ENCODE measurements at places on chromosomes 6 and 20.
A peak's percentile ranks its signal among the peaks of the same experiment; 100 is the strongest.

DNA sequence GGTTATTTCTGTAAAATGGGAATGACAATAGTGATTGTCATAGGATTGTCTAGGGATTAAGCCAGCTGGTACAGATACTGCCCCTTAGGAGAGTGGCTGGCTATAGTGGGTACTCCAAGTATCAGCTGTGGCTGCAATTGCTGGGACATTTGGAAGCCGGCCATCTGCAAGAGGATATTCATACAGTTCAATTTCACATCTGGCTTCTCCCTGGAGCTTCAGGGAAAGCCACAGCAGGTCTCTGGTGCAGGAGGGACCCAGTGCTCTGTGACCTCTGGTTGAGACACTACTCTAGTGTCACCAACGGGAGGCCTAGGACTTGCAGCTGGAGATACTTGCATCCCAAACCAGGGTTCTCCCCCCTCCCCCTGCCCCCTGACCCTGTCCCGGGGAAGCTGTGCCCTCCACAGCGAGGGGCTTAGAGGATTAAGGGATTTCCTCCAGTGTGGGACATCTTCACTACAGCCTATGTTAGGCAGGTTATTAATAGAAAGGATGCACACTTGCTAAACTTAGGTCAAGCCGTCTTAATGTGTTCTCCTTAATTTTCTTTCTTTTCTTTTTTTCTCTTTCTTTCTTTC, 2.7 kb downstream of the SLC2A10 start:
- no peak for DNase-seq

DNA sequence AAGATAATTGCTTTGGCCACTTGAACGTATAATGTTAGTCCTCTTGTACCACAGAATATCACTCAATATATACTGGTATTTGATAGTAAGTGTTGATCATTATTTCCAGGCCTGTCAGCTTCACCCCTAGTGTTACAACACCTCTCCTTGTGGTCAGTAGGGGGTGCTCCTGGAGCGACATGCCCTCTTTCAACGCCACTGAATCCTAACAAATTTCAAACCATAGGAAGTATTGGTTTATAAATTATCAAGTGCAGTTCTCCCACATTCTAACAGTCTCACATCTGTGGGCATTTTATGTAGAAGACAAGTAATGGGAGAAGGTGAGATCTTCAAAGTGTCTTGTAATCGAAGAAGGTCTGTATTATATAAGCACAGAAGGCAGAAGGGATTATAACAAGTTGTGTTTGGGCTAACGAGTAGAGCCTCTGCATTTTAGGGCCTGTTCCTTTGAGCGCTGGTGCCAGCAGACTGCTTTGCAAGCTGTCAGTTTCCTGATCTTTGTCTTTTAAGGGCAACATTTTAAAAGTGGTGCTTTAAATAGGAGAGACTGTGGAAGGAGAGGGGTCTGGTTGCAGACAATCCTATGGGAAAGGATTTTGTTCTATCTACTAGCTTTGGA, 57.1 kb upstream of the CEP162 start:
- DNase-seq: peak; percentile 37

DNA sequence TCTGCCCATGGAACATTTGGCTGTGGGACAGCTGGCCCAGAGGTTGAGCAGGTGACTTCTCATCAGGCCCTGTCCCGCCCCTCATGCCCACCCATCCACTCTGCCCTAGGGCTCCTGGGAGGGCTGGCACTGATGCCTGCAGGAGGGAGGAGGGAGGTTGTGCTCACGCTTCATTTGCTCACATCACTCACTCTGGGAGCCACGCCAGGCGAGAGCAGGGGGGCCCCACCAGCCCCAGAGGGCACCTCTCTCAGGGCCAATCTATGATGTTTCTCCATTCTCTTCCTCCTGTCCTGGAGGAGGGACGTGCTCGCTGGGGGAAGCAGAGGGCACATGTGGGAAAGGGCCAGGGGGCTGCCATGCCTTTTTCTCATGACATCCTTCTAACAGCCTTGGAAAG, 10.9 kb upstream of the GLP1R start:
- no peak for DNase-seq

GRCh38 chr20:18973529-18974173, 160.1 kb downstream of the SCP2D1 start:
- DNase-seq: no peak

GRCh38 chr6:124393536-124393935, 568.7 kb upstream of the RNF217 start:
- DNase-seq: no peak

DNA sequence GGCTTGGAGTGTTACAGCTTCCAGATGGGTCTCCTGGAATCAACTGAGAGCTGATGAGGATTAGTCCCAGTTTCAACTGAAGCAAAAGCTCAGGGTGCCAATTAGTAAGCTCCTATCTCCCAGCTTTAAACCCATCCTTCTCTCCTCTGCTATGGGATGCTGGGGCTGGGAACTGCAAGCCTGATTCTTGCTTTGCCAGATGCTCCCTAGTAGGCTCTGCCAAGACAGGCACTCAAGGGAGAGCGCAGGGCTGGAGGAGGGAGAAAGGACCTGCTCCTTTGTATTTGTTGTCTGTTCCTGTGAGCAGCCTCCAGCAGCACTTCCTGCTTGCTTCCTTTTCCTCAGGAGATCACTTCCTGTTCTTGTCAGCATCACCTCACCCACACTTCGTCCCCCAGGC, 309.7 kb downstream of the KIF16B start:
- no peak for DNase-seq

DNA sequence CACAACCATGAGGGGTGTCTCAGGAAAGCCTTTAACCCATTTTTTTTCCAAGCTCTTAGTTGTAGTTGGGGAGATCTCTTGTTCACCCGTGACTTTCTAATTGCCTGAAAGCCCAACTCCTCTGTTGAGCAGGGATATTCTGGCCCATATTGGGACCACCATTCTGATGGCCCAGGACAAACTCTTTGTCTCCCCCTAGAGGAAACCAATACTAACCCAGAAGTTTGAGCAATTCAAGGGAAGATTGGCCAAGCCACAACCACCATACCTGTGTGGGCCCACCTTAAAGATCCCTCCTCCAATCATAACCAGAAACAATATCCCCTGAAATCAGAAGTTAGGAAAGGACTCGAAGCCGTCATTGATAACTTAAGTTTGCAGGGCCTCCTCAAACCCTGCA, 132.6 kb downstream of the THBS2 start:
- DNase-seq: no peak

DNA sequence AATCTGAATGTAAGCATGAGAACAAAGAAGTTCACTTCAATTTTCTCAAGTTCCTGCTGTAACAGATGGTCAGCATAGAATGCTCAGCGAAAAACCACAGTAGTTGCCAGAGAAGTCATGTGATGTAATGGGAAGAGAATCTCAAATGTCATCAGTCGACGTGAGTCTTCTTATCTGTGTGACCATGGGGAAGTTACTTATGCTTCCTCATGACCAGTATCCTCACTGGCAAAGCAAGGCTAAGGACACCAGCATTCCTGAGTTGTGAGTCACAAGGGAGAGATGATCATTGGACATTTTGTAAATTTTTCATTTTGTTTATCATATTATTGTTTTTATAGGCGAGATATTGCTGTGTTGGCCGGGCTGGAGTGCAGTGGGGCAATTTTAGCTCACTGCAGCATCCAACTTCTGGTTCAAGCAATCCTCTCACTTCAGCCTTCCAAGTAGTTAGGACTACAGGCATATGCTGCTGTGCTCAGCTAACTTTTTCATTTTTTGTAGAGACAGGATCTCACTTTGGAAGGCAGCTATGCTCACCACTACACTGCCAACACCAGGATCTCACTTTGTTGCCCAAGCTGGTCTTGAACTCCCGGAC, 21.9 kb downstream of the SGK1 start:
- peak; percentile 97 for DNase-seq

DNA sequence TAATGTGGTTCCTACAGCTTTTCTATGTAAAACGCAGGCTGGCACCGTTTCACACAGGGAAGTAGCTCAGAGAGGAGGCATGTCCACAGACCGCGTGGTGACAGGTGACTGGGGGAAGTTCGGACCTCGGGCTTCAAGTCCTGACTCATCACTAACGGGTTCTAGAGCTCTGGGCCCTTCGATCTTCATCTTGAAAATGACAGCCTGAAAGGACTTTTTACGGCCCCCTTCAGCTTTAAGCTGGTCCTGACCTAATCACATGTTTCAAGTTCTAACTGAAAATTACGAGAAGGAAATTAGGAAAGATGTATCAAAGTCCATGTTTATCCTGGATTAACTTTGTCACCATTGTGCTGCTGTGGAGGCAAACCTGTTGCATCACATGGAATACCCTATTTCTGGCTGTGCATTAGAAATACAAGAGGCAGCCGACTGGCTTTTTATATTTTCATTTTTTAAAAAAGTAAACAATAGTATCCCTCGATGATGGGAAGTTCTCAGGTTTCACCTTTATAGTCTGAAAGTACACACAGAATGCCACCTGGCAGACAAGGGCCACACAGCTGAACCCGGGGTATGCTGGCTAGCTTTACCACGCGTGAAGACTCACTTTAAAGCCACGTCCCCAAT, 2.0 kb downstream of the MAN1A1 start:
- peak; percentile 86 for DNase-seq

GRCh38 chr6:30684386-30685156, 1.9 kb downstream of the PPP1R18 start:
- peak; percentile 86 for DNase-seq

GRCh38 chr20:54234991-54235390, 27.1 kb downstream of the PFDN4 start:
- DNase-seq: no peak

DNA sequence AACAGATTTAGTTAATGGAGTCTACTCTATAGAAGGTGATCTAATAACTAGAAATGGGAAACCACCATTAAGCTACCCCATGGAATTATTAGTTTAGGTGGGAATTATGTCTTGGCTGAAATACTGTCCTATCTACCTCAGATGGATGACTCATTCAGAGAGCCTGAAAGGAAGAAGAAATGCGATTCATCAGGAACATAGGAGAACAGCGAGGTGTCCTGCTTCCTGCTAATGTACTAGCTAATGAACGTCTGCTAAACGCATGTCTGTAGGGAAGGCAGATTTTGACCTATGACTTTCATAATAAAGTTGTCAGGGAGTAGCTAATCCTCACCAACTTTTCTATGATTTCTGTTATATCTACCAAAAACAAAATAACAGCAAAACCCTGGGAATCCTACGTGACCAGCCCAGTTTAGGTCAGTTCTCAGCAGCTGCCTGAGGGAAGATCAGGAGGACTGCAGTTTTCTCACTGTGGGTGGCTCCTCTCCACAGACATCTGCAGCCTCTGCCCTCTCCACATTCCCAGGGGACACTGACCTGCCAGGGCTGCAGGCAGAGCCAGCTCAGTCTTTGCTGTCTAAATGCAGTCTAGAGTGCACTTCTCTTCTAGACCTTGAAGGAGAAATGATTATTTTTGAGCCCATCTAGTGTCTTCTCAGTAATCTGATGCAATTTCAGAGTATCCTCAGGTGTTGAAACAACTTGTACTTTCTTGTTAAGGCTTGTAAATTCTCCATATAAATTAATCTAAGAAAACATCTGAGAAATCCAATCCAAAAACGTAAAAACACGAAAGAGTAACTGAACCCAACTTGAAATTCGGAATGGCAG, 18.1 kb upstream of the SFT2D1 start:
- DNase-seq: peak; percentile 33

- no peak for DNase-seq
These were observed 235.2 kb downstream of the SOX4 start for GRCh38 chr6:21828704-21829103.

GRCh38 chr6:26016963-26017631, 54.5 kb downstream of the TRIM38 start:
- no peak for DNase-seq

GRCh38 chr6:147170269-147170668, 33.9 kb upstream of the STXBP5 start:
- no peak for DNase-seq

GRCh38 chr6:157943964-157944283, 37.7 kb upstream of the SYNJ2 start:
- DNase-seq: no peak

GRCh38 chr6:149076355-149076734, 241.2 kb upstream of the TAB2 start:
- no peak for DNase-seq

- DNase-seq: no peak
These were observed 26.4 kb upstream of the PXDC1 start for GRCh38 chr6:3777730-3778461.

GRCh38 chr20:44467289-44467883, 8.3 kb upstream of the TTPAL start:
- no peak for DNase-seq

DNA sequence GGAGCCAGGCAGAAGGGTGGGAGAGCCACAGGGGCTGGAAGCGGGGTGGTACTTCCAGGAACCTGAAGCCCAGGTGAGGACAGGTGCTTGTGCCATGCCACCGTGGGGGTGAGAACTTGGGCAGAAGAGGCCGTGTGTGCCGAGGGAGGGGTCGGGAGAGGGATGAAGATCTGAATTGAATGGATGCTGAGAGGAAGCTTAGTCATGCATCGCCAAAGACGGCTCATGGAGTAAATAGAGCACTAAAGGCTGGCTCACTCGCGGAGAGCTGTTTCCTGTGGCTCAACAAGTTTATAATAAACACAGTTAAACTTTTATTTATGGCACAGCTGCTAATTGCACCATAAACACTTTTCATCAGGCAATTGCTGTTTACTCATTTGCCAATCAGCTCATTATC, 21.7 kb upstream of the MYT1 start:
- DNase-seq: no peak

- DNase-seq: no peak
These were observed 361.1 kb downstream of the FARS2 start for GRCh38 chr6:5622276-5623005.

GRCh38 chr6:109008537-109009235, 86.0 kb downstream of the SESN1 start:
- peak; percentile 73 for DNase-seq

DNA sequence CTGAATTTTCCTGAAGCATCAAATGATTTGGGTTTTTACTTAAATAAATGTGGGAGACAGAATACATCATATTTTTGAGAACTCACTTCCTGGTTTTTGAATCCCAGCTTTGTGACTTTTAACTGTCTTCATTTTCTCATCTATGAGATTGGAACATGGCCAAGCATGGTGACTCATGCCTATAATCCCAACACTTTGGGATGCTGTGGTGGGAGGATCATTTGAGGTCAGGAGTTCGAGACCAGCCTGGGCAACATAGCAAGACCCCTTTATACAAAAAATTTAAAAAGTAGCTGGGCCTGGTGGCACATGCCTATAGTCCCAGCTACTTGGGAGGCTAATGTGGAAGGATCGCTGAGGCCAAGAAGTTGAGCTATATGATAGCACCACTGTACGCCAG, 122.3 kb downstream of the QKI start:
- DNase-seq: peak; percentile 29

- peak; percentile 49 for DNase-seq
These were observed 12.8 kb upstream of the DNAAF9 start for GRCh38 chr20:3420211-3420707.

All from OCI-M1 (cell line).